Muscle of leg (tissue), 16 donors: ENCODE measurements at places on chromosomes 3 and 15.

- DNase-seq, result no peak
Observed at GRCh38 chr3:177071496-177072156, 125.7 kb downstream of the TBL1XR1 start.

- DNase-seq, result peak; percentile 68
Observed at GRCh38 chr3:46931631-46932331, 44.8 kb downstream of the CCDC12 start.

DNA sequence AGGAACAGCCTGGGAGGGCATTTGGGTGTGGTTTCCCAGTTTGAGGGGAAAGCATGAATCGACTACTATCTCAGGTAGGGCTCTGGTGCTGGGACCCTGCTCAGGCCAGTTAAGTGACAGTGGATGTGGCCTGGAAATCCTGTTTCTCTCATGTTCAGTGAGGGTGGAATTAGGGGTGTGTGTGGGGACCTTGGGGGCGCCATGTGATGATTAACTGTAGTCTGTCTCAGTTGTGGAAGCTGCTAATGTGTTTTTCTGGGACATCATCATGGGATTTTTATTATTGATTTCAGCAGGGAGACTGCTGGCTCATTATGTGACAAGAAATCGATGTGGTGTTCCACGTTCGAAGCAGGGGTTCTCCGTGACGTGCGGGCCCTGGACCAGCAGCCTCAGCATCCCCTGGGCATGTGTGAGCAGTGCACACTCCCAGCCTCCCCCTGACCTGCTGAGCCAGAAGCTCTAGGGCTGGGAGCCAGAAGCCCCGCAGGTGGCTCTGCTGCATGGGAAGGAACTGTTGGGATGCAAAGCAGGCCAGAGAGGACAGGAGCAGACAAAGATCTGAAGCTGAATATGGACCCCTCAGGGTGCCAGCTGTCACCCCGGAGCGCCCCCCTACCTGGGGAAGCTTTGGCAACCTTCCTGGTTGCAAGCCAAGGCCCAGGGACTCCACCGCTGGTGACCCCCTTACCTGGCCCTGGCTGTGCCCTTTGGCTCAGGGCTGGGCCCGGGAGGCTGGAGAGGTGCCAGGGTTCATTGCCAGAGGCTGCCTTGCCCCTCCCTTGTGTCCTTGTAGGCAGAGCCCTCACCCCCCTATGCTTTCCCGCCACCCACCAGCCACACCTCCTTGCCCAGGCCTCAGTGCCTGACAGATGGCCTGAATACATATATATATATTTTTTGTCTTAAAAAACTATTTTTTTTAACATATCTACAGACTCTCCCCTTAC, 149.8 kb downstream of the APBA2 start:
- DNase-seq, result no peak

GRCh38 chr3:134232151-134232550, 18.5 kb downstream of the RYK start:
- DNase-seq, result no peak

- DNase-seq, result no peak
Observed at GRCh38 chr3:64588380-64588779, 99.4 kb downstream of the ADAMTS9 start.

DNA sequence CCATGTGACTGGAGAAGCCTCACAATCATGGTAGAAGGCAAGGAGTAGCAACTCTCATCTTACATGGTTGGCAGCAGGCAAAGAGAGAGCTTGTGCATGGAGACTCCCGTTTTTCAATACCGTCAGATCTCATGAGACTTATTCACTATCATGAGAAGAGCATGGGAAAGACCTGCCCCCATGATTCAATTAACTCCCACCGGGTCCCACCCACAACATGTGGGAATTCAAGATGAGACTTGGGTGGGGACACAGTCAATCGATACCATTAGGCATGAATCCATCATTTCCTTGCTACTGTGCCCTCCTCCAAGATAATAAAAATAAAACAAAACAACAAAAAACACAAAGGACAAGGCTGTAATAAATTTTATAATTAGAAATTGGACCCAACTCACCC, 384.7 kb upstream of the MEIS2 start:
- DNase-seq, result no peak

GRCh38 chr15:73965758-73966113, 26.4 kb downstream of the STOML1 start:
- DNase-seq, result no peak

- no peak for DNase-seq
Observed at GRCh38 chr3:175295248-175296130, 436.4 kb downstream of the NAALADL2 start.

- no peak for DNase-seq
Observed at GRCh38 chr15:26877831-26878230, 11.0 kb downstream of the GABRA5 start.

DNA sequence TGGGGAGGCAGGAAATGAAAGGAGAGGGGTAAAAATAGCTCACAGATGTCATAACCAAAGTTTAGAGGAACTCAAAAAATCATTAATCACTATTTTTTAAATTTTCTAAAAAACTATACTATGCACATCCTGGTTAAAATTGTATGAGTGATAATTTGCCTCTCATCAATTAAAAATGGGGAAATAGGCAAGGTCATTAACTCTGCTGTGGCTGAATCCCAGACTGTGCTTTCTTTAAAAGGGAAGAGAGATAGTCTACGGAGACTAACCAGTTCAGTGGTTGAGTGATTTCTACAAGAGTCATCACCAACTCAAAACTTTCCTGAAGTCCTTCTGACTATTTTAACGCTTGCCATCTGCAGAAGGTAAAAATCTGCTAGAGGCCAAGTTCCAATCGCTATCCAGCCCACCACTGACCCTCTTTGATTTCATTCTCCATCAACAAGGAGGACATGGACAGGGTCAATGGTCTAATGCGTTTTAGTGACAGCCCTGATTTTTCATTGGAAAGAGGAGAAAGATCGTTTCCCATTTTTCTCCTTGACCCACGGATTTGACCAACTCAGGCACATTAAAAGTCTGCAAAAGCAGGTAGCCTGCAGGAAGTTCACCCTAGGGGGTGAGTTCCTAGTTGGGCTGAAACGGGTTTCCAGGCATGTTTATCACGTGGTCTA, 850 bp downstream of the SUCLG2 start:
- DNase-seq, result no peak

DNA sequence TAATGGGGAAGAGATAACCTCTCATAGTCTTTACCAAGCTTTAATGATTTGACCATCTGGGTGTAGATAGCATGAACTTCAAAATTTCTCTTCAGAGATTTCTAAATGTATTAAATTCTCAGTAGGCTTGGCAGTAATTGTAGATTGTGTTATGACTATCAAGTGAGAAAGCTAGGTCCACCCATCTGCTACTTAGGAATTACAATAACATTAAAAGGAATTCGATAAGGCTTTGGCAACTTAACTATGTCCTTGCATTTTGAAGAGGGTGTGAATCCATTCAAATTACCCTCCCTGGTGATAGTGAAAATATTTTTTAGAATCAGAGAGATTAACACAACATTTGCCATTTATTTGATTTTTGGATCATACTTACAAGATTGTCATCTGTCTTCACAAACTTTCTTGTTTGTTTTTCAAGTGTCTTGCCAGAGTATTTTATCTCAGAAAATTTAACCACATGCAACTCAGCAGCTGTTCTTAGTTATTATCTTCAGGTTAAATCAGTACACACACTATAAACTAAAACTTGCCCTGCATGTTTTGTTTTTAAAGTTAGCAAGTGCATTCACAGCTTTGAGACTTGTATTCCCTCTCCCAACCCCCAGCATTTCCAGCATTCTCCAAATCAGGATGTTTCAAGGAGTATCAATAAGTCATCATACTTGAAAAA, 69.6 kb upstream of the COL8A1 start:
- DNase-seq, result no peak

DNA sequence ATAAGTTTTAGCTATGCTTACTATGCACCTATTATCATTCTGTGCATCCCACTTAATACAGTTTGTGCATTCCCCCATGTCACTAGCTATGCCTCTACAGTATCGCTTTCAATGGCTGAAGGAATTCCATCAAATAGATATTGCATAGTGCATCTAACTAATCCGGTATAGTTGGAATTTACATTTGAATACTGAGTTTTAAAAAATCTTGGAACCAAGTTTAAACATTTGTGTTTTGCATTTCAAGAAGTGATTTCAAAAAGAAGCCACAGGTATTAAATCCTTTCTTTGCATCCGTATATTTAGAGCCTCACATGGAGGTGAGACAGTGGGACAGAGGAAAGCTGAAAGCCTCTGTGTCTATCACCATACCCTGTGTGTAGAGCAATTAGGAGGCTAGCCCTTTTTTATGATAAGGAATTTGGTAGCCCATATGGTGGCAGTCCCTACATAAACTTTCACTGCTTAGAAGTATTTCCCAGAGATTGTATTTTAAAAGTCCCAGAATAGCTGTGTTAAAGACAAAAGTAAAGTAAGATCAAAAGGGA, 960.2 kb upstream of the CFAP20DC start:
- DNase-seq, result no peak

GRCh38 chr3:96266395-96267190, 547.8 kb upstream of the EPHA6 start:
- no peak for DNase-seq

DNA sequence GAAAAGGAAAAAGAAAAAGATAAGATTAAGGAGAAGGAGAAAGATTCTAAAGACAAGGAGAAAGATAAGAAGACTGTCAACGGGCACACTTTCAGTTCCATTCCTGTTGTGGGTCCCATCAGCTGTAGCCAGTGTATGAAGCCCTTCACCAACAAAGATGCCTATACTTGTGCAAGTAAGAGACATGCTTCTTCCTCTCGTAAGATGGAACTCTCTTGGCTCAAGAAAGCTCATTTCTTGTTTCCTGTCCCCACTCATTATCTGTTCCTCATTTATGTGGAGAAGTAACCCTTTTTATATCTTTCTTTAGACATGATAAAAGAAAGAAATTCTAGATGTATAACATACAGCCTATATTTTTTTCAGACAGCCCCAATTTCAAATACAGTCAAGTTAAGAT, 101.4 kb downstream of the KLHL25 start:
- no peak for DNase-seq
